ENCODE measurements at places on chromosomes 12 and 14. TPM values are rescaled to one million over a fixed set of nuclear protein-coding genes. Genes with fewer than 3 reads are reported as not detected.

CDKN3 gene
- total RNA-seq = 7.6 TPM

CCDC77 gene
- total RNA-seq = 9.0 TPM

GRCh38 chr12:5514016-5514415, 82.1 kb downstream of the NTF3 start:
- no peak for DNase-seq

GRCh38 chr12:69620921-69621320, 10.2 kb upstream of the LRRC10 start:
- no peak for DNase-seq

DNA sequence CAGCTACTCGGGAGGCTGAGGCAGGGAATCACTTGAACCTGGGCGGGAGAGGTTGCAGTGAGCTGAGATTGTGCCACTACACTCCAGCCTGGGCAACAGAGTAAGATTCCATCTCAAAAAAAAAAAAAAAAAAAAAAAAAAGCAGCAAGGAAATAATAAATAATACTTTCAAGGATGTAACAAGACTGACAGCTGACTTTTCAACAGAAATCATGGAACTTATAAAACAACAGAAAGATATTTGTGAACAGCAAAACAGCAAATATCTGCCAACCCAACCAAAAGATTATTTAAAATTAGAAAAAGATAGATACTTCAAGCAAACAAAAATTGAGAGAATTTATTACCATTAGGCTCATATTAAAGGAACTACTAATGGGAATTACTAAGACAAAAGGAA, 115.1 kb downstream of the TSHR start:
- DNase-seq = no peak

DNA sequence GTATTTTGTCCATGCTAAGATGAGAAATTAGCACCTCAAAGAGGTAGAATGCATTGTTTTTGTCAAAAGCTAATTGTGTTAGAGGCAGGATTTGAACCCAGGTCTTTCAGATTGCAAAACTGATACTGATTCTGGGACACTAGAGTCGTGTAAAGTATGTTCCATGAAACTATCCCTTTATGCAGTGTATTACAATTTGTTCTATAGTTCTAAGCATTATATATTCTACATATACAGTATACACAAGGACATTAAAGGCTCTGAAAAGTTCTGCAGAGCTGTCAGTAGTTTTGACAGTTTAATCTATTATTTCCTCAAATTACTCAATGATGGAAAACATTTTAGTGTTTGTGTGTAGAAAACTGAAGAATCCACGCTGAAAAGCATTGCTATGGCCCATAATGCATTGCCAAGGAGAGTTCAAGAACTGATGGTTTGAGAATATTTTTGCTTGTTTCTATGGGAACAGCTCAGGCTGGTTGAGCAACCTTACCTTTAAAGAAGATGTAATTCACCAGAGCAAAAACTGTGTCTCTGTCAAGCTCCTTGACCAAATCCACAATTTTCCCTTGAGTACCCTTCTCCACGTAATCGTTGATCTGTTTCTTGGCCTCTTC, 6.2 kb downstream of the SERPINA1 start:
- no peak for DNase-seq

GRCh38 chr14:56796259-56796658, 14.0 kb downstream of the OTX2 start:
- no peak for DNase-seq

GRCh38 chr12:19200261-19200660, 70.7 kb downstream of the PLEKHA5 start:
- no peak for DNase-seq

GRCh38 chr12:95882080-95882479, 23.3 kb downstream of the SNRPF start:
- no peak for DNase-seq
